CD4-positive, alpha-beta T cell treated with Interleukin-15 for 4 hours (primary cell): ENCODE measurements at places on chromosomes 11 and 22.

GRCh38 chr11:416757-417621 lies 2.2 kb upstream of the SIGIRR start:
- DNase-seq = peak; percentile 40

GRCh38 chr11:76919887-76920746 lies 59.4 kb downstream of the ACER3 start:
- peak; percentile 78 for DNase-seq

DNA sequence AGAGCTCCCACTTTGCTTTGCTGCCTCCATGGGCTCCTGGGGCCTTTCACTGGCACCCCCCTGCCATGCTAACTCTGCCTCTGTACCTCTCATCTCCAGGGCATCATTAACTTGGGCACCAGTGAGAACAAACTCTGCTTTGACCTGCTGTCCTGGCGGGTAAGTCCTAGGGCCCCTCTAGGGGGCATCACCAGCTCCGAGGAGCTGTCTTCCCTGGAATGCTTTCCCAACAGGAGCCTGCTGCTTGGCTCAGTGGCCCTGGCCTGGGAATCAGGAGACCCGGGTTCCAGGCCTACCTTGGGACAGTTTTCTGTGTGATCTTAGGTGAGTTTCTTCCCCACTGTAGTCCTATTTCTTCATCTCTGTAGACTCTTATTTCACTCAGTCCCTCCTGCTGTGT lies 5.1 kb downstream of the ACCS start:
- no peak for DNase-seq

GRCh38 chr11:94725097-94725496 lies 43.1 kb upstream of the AMOTL1 start:
- DNase-seq = no peak

DNA sequence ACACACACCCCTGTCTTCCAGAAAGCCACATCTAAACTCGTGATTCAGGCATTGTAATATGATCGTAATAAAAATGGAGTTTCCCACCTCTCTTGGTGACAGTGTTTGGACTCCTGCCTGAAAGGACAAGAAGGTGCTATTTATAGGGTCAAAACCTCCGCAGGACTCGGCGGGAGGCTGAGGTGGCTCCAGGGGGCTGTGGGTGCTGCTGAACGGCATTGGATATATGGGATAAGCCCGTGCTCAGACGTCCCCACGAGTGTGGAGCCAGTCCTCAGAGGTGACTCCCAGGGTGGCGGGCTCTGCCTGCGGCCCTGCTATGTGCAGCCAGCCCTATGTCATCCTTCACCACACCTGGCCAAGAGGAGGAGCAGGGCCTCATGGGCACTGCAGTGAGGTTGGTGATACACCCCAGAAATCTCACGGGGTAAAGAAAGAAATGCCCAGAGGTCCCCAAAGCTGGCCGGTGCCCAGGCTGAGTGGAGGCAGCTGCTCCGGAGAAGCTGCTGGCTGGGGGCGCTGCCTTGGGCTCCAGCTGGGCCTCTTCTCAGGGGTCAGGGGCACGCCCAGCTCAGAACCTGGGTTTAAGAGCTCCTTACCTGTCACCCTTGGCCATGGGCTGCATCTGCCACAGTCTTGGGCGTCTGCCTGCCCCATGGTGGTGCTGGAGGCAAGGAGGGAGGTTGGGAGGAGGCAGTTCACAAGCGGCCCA lies 5.1 kb upstream of the OSBPL5 start:
- DNase-seq = no peak

DNA sequence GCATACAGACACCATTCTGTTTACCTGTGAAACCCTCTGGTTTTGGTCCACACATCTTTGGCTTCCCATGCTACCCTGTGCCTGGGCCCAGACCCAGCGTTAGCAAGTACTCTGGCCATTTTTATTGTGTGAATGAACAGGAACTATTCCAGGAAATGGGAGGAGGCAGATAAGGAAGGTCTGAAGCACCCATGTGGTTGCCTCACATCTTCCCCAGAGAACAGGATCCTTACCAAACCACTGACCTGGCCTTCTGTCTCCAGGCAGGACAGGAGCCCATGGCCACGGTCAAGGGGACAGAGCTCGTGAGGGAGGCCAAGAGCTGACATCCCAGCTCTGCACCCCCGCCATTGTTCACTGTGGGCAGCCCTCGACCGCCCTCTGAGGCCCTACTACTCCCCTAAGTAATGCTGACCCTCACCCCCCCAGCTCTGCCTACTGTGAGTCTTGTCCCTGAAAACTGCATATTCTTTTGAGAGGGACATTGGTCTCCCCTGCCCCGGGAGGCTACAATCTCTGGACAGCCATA lies 97.7 kb upstream of the TP53I11 start:
- no peak for DNase-seq

DNA sequence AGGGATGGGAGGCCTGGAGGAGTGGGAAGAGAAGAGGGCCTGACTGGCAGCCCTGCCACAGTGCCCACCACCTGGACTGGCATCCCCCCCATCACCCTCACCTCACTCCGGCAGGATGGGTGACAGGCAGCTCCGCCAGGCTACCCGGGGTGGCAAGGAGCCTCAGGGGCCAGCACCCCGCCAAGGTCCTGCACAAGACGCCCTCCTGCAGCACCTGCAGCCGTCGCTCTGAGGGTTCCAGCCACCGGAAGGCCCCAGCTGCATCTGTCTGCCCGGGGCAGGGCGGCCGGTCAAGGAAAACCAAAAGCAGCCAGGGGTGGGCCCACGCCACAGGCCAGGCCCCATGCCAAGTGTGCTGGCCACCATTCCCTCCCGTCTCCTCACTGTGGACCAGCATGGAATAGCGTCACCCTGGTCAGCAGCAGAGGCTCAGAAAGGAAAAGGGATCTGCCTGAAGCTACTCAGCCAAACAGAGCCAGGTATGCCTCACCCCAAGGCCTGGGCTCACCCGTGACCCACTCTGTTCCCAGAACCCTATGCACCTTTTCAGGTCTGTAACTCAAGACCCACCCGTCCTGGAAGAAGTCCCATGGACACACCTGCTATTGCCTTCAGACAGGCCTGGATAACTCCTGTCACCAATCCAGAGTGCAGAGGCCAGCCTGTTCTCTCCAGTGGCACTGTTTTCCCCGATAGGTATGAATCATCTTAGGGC lies 7.0 kb downstream of the RHBDD3 start:
- DNase-seq = no peak

DNA sequence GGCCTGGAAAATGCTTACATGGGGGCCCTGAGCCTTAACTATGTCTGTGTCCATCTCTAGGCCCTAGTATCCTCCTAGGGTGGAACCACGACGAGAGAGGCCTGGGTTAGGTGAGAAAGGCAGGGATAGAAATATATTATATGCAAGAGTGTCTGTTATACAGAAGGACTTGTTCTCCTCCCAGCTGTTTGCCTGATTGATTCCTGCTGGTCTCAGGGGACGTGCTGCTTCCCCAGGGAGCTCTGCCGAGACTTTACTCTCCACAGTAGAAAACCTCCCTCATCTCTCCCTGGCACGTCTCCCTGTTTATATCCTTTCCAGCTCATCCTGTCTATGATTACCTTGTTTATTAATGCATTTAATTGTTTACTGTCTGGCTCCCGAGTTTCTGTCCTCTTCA lies 132.6 kb downstream of the MIAT start:
- no peak for DNase-seq

DNA sequence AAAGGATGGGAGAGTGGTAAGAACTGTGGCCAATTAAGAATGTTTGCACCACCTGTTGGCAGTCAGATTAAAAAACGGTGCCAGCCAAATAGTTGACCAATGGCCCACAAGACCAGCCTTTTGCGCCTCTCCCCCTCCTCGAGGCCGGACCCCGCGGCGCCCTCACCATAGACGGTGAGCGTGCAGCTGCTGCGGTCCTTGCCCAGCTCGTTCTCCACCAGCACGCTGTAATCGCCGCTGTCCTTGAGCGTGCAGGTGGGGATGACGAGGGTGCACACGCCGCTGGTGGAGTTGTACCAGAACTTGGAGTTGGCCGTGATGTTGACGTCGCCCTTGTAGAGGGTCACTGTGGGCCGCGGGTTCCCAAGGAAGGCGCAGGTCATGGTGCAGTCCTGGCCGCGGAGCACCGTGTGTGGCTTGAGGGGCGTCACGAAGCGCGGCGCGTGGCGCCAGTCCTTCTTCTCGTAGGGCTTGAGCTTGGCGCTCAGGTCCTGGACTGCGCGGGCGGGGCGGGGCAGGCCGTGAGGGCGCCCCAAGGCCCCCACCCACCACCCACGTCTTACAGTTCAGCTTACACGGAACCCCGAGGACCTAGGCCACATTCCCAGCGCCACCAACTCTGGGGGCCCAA lies 7.2 kb downstream of the TMEM86A start:
- DNase-seq = no peak

GRCh38 chr11:96215110-96215782 lies 127.7 kb downstream of the MAML2 start:
- DNase-seq = peak; percentile 34

GRCh38 chr11:77197626-77198320 lies 69.7 kb downstream of the MYO7A start:
- no peak for DNase-seq

- DNase-seq = no peak
Observed at GRCh38 chr11:64011371-64011770, 24.4 kb upstream of the FLRT1 start.

DNA sequence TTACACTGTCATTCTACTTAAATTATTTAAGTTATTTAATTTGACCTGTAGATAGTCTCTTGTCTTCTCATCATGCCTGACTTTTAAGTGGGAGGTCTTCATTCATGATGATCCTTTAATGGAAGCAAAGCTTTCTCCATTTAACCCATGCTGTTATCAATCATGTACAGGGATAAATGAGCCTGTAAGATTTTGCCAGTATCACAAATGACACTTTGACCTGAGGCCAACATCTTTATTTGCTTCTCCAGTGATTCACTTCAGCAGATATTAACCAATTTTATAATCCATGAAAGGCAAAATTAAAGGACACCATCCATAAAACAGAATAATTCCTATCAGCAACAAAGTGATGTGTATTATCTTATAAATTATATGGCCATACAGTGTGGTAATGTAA lies 7.7 kb downstream of the CCDC73 start:
- no peak for DNase-seq

DNA sequence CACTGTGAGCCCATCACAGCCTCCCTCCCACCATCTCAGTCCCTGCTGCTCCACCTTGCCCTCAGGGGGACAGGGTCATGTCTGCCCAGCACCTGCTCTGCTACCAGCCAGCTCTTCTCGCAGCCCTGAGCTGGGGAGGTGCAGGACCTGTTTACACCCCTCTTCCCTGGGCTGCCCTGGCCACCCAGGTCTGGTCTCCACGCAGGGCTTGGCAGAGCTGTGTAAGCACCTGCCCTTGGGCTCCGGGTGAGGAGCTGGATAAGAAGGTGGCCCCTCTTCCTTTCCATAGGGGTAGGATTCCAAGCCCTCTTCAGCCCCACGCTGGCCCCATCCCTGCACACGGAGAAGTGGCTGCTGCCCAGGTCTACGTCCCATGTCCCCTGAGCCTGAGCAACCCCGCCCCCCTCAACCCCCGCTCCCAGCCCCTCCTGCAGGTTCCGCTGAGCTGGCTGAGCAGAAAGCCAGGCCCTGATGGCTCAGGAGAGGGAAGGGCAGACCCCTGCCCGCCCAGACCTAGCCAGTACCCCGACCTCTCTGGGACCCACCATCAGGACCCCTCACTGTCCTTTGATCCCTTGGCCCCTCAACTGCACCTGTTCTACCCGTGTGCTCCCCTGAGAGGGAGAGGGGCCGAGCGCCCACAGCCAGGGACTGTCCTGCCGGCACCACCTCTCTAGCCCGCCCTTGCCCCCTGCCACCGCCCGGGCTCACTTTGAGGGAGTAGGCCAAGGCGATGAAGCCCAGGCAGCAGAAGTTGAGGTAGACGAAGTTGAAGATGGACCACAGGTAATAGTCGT lies 3.2 kb downstream of the IFITM10 start:
- no peak for DNase-seq

- no peak for DNase-seq
Observed at GRCh38 chr11:86625544-86625943, 46.9 kb downstream of the ME3 start.

DNA sequence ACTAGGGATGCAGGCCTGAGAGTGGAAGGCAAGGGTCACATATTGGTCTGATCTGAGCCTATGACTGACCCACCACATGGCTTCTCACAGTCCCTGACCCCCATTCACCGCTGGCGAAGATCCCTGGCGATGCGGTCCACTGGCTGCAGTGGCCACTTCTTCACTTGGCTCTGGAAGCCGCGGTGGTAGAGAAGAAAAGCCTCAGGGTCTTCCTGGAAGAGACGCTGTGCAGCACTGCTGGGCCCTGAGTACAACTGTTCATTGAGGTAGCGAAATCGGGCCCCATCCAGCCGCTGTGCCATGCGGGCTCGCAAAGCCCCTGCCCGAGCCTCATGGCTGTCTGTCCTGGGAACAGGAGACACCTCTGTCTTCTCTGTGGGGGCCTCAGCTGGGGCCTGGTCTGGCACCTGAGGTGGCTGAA lies 2.4 kb downstream of the RRP8 start:
- no peak for DNase-seq

GRCh38 chr11:13135385-13136271 lies 126.5 kb downstream of the RASSF10 start:
- DNase-seq = no peak

- DNase-seq = no peak
Observed at GRCh38 chr22:48070760-48071159, 1308.3 kb downstream of the TBC1D22A start.

DNA sequence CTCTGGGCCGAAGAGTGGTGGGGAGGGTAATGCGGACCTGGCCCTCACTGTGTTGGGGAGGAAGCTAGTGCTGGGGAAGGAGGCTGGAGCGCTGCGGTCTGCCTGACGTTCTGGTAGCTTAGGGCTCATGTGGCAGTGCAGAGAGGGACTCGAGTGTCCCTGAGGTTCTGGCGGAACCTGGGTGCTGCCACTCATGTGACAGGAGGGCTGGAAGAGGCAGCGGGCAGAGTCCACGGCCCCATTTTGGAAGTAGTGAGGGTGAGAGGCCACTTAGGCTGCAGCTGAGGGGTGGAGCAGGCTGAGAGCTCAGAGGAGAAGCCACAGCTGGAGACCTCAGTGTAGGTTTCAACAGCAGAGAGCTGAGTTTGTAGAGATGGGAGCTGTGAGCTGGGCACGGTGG lies 16.2 kb upstream of the TRMU start:
- no peak for DNase-seq

- no peak for DNase-seq
Observed at GRCh38 chr11:10984742-10985141, 126.9 kb upstream of the ZBED5 start.

DNA sequence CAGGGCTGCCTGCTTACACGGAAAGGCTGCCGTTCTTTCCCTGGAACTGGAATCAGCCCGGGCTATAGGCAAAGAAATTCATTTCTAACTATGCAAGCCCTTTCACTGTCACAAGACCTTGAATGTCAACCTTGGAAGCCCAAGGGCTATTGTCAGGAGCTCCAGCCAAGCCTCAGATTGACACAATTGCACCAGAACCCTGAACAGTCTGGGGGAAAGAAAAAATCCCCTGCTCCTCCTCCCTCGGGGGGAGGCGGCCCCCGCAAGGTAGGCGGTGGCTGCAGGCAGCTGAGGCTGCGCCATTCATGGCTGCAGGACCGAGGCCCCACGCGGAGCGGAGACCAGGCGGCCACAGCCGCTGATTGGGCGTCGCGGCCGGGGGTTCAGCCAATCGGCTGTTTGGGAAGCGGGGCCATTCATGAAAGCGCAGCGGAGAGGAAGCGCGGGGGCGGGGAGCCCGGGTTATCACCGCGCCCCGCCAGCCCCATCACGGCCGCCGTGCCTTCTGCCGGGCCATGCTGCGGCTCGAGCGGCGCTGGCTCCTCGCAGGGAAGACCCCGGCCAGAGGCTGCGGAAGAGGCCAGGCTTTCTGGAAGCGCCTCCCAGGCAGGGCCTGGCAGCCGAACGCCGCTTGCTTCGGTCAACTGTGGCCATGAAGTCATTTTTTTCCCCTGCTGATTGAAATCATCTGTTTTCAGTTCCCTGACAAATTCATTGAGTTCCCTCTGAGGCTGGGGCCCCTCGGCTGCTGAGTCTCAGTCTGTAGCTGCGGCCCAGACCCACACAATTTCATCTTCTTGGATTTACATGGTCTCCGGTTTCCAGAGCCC lies 38.1 kb upstream of the LINC01488 start:
- DNase-seq = peak; percentile 61
